ENCODE measurements at places on chromosomes 3 and 15. TPM values are rescaled to one million over a fixed set of nuclear protein-coding genes. Genes with fewer than 3 reads are reported as not detected.

GRCh38 chr3:44501971-44502370 lies 24.5 kb upstream of the ZNF445 start:
- DNase-seq = no peak

GRCh38 chr3:11074011-11074410 lies 80.3 kb upstream of the HRH1 start:
- DNase-seq = no peak

Gene SPRED1
- 36.2 TPM for polyA plus RNA-seq

Gene SSUH2
- polyA plus RNA-seq = 4.9 TPM

Gene COL6A6
- 2.9 TPM for polyA plus RNA-seq

All from left kidney (tissue), 8 donors.